ENCODE measurements at places on chromosomes 3 and 15. TPM values are rescaled to one million over a fixed set of nuclear protein-coding genes. Genes with fewer than 3 reads are reported as not detected.
A peak's percentile ranks its signal among the peaks of the same experiment; 100 is the strongest.

ETV5 gene
- total RNA-seq = 24.4 TPM

ACKR4 gene
- 1.1 TPM for total RNA-seq

DNA sequence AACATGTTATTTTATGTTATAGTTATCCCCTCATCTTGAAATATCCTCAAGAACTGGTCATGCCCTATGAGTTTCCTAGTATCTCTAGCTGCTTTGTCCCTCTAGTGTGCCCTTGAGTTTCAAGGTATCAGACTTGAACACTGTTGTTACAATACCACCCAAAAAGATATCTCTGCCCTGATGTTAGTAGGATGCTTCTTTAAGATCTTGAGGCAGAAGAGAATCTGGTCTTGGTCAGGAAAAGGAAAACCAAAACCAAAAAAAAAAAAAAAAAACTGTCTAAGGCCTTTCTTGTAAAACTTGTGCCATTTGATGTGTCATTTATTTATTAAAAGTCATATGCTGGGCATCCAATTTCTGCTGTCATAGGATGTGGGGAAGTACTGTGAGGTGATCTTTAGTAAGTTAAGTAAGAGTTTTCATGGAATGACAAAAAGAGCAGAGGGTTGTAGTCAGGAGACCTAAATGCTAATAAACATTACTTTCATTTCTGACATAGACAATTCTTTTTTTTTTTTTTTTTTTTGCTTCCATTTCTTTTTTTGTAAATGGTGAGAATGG lies 229.7 kb downstream of the NECTIN3 start:
- no peaks in the 10 kb centered on the region for H3K4me1 ChIP-seq
- no peak overlapping the region for H3K4me3 ChIP-seq
- no peak for DNase-seq
- no peaks in the 10 kb centered on the region for H3K27me3 ChIP-seq

DNA sequence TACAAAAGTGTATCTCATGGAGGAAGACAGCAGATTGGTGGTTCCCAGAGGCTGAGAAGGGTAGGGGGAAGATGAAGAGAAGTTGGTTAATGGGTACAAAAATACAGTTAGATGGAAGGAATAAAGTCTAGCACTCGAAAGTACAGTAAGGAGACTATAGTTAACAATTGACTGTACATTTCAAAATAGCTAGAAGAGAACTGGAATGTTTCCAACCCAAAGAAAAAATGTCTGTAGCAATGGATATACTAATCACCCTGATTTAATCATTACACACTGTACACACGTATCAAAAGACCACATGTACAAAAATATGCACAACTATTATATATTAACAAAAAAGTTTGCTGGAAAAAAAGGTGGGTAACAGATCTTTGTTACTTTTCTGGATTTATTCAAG lies 57.3 kb downstream of the THRB start:
- H3K36me3 ChIP-seq = no peaks in the 10 kb centered on the region
- H3K27me3 ChIP-seq = no peaks in the 10 kb centered on the region
- no peak for DNase-seq
- H3K4me3 ChIP-seq = no peak overlapping the region
- no peak overlapping the region for H3K27ac ChIP-seq

- H3K36me3 ChIP-seq = peaks cover 60% of the 10 kb centered on the region
- H3K4me3 ChIP-seq = no peak overlapping the region
- peaks cover 9% of the 10 kb centered on the region for H3K4me1 ChIP-seq
- no peak overlapping the region for H3K27ac ChIP-seq
- DNase-seq = no peak
These were observed 92.4 kb downstream of the OXNAD1 start for GRCh38 chr3:16357186-16358121.

DNA sequence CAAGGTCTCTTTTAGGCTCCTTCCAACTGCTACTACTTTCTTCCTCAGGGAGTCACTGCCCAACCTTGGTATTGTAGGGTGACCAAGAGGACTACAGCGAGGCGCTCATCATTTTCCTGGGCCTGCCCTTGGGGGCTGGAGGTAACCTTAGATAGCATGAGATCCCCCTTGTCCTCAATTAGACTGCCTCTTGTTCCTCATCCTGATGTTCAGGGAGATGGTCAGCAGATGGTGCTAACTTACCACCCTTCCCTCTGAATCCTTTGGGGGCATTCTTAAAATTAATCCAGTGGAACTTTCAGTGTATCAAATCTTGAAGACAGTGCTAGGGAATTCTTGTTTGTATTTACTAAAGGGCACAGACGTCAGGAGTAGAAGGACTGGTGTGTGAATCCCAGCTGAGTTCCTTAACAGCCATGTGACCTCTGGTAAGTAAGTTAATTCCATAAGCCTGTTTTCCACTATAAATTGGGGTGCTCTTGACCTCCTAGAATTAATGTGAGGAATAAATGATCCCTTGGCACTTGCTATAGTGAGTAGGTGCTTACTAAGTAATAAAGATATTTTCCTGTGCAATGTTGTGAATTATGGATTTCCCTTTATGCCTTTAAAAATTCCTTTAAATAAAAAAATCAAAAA lies 4.1 kb upstream of the CLPX start:
- H3K4me3 ChIP-seq = no peak overlapping the region
- peaks cover 7% of the 10 kb centered on the region for H3K4me1 ChIP-seq
- no peak overlapping the region for H3K27ac ChIP-seq

- no peak overlapping the region for H3K4me3 ChIP-seq
- no peaks in the 10 kb centered on the region for H3K27me3 ChIP-seq
- H3K27ac ChIP-seq = no peak overlapping the region
These were observed 354.9 kb upstream of the ATP11B start for GRCh38 chr3:182438398-182438797.

GRCh38 chr3:128077202-128077624 lies 25.0 kb downstream of the SEC61A1 start:
- no peak overlapping the region for H3K27ac ChIP-seq
- peak overlapping the region; percentile 60 for H3K4me3 ChIP-seq
- no peak for DNase-seq
- H3K36me3 ChIP-seq = peaks cover 49% of the 10 kb centered on the region
- peaks cover 16% of the 10 kb centered on the region for H3K27me3 ChIP-seq

- peaks cover 21% of the 10 kb centered on the region for H3K4me1 ChIP-seq
- H3K36me3 ChIP-seq = no peaks in the 10 kb centered on the region
- no peaks in the 10 kb centered on the region for H3K27me3 ChIP-seq
- peak overlapping the region; percentile 89 for H3K4me3 ChIP-seq
- H3K27ac ChIP-seq = peak overlapping the region; percentile 95
- DNase-seq = no peak
These were observed 1.6 kb downstream of the C3orf38 start for GRCh38 chr3:88151358-88151757.

GRCh38 chr15:31472636-31473384 lies 146.2 kb downstream of the KLF13 start:
- H3K27me3 ChIP-seq = no peaks in the 10 kb centered on the region
- peaks cover 8% of the 10 kb centered on the region for H3K4me1 ChIP-seq
- H3K4me3 ChIP-seq = peak overlapping the region; percentile 4
- no peaks in the 10 kb centered on the region for H3K36me3 ChIP-seq
- DNase-seq = peak; percentile 88

CCRL2 gene
- total RNA-seq = 12.8 TPM

DNA sequence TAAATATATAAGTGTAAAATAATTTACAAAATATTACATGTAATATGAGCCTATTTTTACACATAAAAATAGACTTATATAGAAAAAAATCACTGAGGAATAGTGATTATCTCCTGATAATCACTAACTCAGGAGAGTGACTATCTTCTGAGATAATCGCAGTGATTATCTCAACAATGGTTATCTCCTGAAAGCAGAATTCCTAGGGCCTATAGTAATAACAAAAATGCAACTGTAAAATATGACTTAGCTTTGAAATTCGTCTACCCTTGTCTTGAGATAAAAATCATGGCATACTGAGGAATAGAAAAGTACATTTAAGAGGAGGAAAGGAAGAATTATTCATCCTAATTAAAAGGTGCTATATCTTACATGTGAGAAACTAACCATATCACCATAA lies 117.0 kb upstream of the ASB14 start:
- H3K4me3 ChIP-seq = no peak overlapping the region
- no peaks in the 10 kb centered on the region for H3K27me3 ChIP-seq
- H3K36me3 ChIP-seq = no peaks in the 10 kb centered on the region
- DNase-seq = no peak
- H3K4me1 ChIP-seq = no peaks in the 10 kb centered on the region

- no peaks in the 10 kb centered on the region for H3K27me3 ChIP-seq
- no peaks in the 10 kb centered on the region for H3K4me1 ChIP-seq
- no peaks in the 10 kb centered on the region for H3K36me3 ChIP-seq
- no peak for DNase-seq
- H3K27ac ChIP-seq = no peak overlapping the region
These were observed 330.3 kb upstream of the THBS1 start for GRCh38 chr15:39250460-39251186.

GRCh38 chr3:188578576-188579363 lies 424.8 kb downstream of the LPP start:
- no peaks in the 10 kb centered on the region for H3K36me3 ChIP-seq
- H3K4me3 ChIP-seq = no peak overlapping the region
- H3K27me3 ChIP-seq = no peaks in the 10 kb centered on the region
- H3K27ac ChIP-seq = no peak overlapping the region

DNA sequence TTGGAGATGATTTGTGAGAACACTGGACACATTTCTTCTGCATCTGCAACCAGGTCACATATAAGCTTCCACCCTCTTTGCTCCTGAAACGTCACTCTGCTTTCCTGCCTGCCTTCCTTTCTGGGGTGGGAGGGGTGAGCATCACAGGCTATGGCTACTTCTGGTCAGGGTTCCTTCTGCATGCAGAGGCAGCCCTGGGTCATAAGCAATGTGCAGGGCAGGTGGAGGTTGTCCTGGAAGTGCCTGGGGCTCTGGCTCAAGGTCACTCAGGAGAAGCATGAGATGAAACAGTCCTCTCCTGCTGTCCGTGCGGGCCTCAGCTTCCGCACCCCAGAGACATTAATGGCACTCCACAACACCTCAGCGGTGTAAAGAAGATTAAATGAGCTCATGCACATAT lies 15.1 kb downstream of the SLC6A20 start:
- no peaks in the 10 kb centered on the region for H3K27me3 ChIP-seq
- H3K36me3 ChIP-seq = no peaks in the 10 kb centered on the region
- H3K4me1 ChIP-seq = no peaks in the 10 kb centered on the region

DNA sequence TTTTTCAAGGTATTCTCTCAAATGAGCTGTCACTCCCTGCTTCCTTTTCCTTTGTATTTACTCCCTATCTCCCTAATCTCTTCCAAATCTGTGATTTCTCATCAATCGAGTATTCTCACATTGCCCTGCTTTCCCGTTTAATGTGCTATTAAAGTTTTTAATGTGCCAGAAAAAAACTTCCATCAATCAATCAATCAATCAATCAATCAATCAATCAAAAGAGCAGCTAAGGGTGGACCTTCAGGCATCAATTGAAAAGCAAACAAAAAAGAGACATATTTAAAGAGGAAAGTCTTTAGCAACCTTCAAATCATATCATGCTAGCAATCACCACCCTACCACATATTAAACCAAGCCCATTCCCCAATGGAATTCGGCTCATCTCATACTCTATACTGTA lies 58.9 kb downstream of the SATB1 start:
- H3K4me3 ChIP-seq = no peak overlapping the region
- no peak for DNase-seq
- H3K4me1 ChIP-seq = peaks cover 19% of the 10 kb centered on the region
- no peak overlapping the region for H3K27ac ChIP-seq
- H3K27me3 ChIP-seq = no peaks in the 10 kb centered on the region

GOLGA6L7 gene
- not detected for total RNA-seq

ERC2 gene
- 0.27 TPM for total RNA-seq

DNA sequence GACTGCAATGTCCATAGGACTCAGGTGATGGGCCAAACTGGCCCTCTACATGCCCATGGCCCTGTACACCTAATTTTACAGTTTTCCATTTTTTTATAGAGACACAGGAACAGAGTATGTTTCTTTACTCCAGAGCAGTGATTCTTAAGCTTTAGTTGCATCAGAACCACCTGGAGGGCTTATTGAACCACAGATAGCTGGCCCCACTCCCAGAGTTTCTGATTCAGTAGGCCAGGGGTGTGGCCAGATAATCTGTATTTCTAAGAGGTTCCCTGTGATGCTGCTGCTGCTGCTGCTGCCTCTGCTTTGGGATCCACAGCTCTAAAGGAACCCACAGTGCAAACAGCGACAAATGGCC lies 5.1 kb downstream of the RBP1 start:
- H3K4me1 ChIP-seq = peaks cover 20% of the 10 kb centered on the region
- H3K27ac ChIP-seq = no peak overlapping the region
- H3K27me3 ChIP-seq = peaks cover 5% of the 10 kb centered on the region
- no peak overlapping the region for H3K4me3 ChIP-seq
- DNase-seq = no peak

ANKRD34C gene
- total RNA-seq = not detected
